T1000 (cell line): ENCODE measurements at places on chromosomes 5 and 9.

GRCh38 chr9:127898433-127899127 is 823 bp downstream of the ST6GALNAC6 start:
- DNase-seq, result peak; percentile 16

- DNase-seq, result no peak
Observed at GRCh38 chr5:179991106-179991505, 80.5 kb downstream of the RNF130 start.

- no peak for DNase-seq
Observed at GRCh38 chr5:56064984-56065383, 70.2 kb upstream of the IL6ST start.

DNA sequence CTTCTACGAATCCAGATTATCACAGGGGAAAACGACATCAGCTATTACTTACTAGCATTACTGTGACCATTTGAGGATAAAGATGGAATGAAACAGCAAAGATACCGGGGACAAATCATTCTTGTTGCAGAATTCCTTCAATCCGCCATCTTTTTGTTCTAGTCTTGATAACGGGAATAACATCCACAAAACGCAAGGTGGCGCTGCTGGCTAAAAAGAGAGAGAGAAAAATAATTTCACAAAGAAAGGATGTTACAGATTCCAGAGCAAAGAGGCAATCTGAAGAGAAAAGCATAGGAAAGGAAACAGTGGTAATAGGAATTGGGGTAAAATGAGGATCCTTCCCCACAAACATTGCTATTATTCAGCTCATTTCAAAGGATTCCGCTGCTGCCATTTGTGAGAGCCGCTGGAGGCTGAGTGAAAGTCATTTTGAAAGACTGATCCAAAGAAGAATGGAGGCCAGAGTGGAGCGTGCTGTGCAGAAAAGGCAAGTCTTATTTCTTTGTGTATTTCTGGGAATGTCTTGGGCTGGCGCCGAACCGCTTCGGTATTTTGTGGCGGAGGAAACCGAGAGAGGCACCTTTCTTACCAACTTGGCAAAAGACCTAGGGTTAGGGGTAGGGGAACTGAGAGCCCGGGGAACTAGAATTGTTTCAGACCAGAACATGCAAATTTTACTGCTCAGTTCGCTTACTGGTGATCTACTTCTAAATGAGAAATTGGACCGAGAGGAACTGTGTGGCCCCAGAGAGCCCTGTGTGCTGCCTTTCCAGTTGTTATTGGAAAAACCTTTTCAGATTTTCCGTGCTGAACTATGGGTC is at the start of gene PCDHB7:
TSS of gene PCDHB7 (plus strand) at position 264 of the 824 bp plus-strand sequence. CDS start at position 456, 192 bp downstream.
- peak; percentile 16 for DNase-seq

DNA sequence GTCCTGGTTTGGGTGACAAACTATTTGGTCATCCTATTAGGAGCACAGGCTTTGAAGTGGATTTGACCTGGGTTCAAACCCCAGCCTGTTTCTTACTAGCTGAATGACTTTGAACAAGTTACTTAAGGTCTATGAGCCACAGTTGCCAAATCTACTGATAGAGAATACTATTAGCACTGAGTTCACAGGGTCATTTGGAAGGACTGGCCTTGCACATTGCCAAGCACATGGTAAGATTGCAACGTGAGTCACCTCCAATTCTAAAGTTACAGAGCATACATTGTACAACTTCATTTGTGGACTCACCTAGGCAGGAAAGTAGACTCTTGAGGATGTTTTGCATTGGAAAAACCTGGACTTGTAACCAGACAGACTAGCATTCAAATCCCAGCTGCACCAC is 38.9 kb downstream of the MFAP3 start:
- DNase-seq, result no peak

GRCh38 chr5:114355086-114355830 is 6.6 kb upstream of the KCNN2 start:
- no peak for DNase-seq

DNA sequence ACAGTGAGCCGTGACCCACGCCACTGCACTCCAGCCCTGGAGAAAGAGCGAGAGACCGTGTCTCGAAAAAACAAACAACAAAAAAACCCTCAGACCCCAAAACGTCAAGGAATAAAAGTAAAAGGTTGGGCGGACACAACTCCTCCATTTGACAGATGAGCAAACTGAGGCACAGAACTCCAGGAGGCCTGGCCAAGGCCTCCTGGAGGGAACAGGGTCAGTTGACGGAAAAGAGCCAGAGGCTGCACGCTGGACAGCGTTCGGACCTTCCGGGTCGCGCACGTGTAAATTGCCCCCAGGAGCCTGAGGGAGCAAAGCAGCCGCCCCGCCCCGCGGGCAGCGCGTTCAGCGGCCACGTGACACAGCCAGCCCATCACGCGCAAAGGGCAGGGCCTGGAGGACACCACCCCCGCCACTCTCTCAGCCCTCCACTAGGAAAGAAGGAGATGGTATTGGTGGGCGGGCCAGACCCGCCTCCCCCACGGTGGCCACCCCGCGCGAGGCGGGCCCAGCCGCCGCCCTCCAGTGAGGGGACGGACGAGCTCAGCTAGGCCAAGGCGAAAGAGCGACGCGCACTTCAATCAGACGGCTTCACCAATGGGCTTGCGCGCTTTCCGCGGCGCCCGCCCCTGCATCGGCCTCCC is 81.5 kb downstream of the PTPDC1 start:
- DNase-seq, result peak; percentile 97

DNA sequence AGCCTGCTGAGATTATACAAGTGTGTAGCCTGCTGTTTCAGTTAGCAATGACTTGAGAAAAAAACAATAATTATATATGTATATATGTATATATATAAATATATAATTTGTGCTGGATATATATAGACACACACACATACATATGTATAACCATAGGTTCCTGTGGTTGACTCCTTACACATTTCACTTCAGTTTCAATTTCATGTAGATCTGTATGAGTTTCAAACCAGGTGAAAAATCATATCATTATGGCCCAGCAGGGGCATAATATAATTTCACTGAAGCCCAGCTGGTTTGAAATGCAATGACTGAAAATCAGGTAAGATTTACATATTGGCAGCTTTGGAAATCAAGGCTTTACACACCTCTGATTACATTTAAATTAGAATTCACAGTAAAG is 690.4 kb upstream of the CDH18 start:
- DNase-seq, result no peak

- DNase-seq, result no peak
Observed at GRCh38 chr9:35842795-35843194, 13.8 kb downstream of the TMEM8B start.

GRCh38 chr5:6704361-6704851 is 8.8 kb upstream of the TENT4A start:
- peak; percentile 47 for DNase-seq

- DNase-seq, result no peak
Observed at GRCh38 chr5:170010595-170010994, 30.3 kb upstream of the INSYN2B start.

DNA sequence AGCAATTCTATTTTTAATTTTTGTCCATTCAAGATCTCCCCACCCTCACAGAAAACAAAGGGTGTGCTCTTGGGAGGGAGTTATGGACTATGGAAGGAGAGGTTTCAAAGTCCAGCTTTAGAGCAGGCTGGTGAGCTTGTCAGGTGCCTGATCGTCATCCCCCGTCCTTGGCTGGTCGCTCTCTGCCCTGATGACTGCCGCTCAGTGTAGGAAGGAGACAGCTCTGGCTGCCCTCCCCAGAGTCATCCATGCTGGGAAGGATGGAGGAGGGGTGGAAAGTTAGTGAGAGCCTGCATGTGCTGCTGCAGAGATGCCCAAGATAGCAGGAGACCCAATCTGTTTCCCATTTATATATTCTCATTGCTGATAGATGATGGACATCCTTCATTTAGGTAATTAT is 96.6 kb downstream of the NLN start:
- DNase-seq, result no peak

- DNase-seq, result no peak
Observed at GRCh38 chr9:26216702-26217101, 538.5 kb upstream of the TUSC1 start.

- no peak for DNase-seq
Observed at GRCh38 chr5:95824747-95825146, 2.2 kb upstream of the GLRX start.

- no peak for DNase-seq
Observed at GRCh38 chr5:73273379-73274050, 100.5 kb downstream of the TMEM174 start.

DNA sequence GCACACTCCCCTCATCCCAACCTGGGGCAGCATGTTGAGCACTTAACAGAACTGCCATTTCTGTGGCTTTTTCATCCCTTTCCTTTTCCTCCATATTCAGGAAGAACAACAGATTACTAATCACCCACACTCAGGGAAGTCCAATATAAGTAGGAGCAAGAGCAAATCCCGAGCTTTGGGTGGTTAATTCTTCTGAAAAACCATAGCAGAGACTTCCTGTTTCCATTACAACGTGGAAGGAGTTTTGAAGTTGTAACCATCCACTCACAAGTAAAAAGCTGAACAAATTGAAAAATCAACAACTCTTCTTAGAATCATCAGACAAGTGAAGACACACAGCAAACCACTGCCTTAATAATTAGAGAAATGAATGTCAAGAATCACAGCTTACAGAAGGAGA is 8.2 kb downstream of the CTSL start:
- no peak for DNase-seq

DNA sequence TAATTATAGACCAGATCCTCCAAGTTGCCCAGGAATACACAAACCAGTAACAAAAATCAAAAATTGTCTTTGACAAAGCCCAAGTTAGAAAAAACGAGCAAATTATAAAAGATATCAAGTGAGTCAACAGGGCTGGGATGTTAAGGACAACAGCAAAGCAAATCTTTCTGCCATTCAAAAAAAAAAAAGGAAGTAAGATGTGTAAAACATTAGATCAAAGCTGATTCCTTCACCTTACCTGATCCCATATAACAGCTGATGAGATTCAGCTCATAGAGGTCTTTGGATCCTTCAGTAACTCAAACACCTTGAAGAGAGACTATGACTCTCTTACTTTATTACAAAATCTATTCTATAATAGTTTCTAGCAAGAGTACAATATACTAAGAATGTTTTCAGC is 100.9 kb downstream of the STRBP start:
- no peak for DNase-seq

GRCh38 chr5:110752953-110753352 is 14.1 kb downstream of the SLC25A46 start:
- no peak for DNase-seq

GRCh38 chr9:92293452-92294296 is at the start of gene IARS1:
Gene IARS1 (minus strand): TSS chr9:92293697. CDS start chr9:92289419, 4,278 bp downstream.
- peak; percentile 97 for DNase-seq

GRCh38 chr5:33423018-33423630 is 17.6 kb upstream of the TARS1 start:
- no peak for DNase-seq

DNA sequence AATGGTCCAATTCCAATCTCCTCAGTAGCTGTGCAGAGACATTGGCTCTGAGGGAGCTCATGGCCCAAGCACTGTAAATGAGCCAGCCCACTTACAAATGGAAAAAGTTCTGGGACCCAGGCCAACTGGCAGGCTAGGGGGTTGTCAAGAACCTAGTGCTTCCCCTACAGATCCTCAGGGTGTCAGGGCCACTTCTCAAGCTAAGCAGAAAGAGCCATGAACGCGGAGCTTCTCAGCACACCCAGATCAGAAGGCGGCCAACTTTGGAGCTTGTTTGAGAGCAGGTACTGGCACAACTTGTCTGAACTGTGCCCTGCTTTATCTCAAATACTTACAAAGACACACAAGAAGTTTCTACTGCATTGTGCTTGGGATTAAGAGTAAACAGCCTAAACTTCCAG is 17.5 kb downstream of the TLE1 start:
- DNase-seq, result no peak

- no peak for DNase-seq
Observed at GRCh38 chr9:35861161-35861897, 8.9 kb downstream of the OR13J1 start.

DNA sequence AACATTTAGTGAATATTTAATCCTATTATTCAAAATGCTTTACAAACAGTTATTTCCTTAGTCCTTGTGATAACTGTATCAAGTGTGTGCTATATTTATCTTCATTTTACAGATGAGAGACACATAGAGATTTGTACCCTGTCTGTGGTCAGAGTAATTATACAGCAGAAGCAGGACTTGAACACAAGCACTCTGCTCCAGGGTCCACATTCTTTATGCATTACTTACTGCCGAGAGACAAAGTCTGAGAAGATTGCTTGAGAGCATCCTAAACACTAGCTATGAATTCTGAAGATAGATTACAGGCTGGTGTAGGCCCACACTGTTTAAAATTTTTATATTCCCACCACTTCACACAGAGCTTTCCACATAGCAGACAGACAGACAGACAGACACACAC is 926.1 kb upstream of the DMAC1 start:
- no peak for DNase-seq

GRCh38 chr5:159897786-159898393 is 18.4 kb upstream of the ADRA1B start:
- DNase-seq, result no peak

- no peak for DNase-seq
Observed at GRCh38 chr5:61098251-61098995, 63.8 kb downstream of the SMIM15 start.

DNA sequence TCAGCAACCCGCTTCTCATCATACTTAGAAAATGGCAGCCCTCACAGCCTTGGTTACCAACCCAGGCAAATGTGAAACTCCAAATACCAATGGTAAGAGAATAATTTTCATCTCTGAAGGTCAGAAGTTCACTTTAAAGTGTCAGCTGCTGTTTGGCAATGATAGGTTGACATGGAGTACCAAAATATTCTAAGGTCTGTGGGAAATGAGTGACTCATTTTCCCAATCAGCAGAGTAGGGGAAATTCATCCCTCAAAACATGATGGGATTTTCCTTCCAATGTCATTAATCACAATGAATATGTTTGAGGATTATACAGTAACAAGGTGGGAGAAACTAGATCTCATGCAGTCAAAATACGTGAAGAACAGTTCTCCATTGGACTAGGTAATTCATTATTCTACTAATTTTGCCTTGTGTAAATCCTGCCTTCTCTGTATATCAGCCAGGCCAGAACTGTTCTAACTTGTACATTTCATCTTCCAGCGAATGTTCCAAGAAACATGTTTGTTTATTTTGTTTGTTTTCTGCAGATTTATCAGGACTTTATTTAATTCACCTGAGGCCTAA is 53.1 kb upstream of the ERBIN start:
- DNase-seq, result no peak

GRCh38 chr9:71706176-71706575 is 62.1 kb downstream of the CEMIP2 start:
- DNase-seq, result no peak

- no peak for DNase-seq
Observed at GRCh38 chr9:124283228-124283814, 25.6 kb downstream of the NEK6 start.

DNA sequence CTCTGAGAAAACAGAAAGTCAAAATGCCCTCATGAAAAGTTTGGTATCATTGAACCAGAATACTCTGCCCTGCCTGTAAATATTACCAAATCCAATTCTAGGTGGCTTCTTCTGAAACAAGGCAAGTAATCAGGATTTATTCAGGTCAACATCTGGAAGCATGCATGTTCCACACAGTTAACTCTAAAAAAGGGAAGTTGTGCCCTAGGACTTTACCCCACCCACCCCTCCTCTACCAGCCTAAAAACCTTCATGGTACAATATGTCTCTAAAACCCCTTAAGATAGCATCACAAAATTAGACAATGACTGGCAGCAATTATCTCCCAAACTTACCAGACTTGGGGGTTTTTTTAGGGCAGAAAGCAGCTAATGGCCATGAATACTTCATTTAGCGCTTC is 414.8 kb upstream of the SLC30A5 start:
- no peak for DNase-seq

- DNase-seq, result no peak
Observed at GRCh38 chr9:14236591-14236990, 77.3 kb downstream of the NFIB start.

- no peak for DNase-seq
Observed at GRCh38 chr9:79969393-79970145, 397.8 kb downstream of the TLE4 start.

GRCh38 chr5:143262393-143263174 is 140.9 kb downstream of the NR3C1 start:
- no peak for DNase-seq
